ENCODE measurements at places on chromosomes 2 and 18.

DNA sequence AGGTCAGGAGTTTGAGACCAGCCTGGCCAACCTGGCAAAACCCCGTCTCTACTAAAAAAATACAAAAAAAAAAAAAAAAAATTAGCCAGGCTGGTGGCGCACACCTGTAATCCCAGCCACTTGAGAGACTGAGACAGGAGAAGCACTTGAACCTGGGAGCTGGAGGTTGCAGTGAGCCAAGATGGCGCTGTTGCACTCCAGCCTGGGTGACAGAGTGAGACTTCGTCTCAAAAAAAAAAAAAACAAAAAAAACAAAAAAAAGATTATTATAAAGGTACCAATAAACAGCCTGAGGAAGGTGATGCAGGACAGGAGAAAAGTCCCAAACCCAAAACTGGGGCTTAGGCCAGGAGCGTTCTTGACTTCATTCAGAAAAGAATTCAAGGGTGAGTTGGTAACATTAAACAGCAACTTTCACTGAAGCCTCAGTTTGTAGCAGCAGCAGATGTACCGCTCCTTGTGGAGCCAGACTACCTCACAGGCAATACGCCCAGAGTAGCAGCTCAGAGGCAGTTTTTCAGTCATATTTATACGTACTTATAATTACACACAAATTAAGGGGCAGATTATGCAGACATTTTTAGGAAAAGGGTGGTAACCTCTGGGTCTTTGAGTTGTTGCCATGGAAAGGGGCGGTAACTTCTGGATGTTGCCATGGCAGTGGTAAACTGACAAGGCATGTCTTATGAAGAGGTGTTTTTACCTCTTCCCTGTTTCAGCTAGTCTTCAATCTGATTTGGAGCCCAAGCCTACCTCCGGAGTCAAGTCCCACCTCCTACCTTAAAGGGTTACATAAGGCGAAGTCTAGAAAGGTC lies 1596.6 kb upstream of the CELF4 start:
- DNase-seq, result no peak

DNA sequence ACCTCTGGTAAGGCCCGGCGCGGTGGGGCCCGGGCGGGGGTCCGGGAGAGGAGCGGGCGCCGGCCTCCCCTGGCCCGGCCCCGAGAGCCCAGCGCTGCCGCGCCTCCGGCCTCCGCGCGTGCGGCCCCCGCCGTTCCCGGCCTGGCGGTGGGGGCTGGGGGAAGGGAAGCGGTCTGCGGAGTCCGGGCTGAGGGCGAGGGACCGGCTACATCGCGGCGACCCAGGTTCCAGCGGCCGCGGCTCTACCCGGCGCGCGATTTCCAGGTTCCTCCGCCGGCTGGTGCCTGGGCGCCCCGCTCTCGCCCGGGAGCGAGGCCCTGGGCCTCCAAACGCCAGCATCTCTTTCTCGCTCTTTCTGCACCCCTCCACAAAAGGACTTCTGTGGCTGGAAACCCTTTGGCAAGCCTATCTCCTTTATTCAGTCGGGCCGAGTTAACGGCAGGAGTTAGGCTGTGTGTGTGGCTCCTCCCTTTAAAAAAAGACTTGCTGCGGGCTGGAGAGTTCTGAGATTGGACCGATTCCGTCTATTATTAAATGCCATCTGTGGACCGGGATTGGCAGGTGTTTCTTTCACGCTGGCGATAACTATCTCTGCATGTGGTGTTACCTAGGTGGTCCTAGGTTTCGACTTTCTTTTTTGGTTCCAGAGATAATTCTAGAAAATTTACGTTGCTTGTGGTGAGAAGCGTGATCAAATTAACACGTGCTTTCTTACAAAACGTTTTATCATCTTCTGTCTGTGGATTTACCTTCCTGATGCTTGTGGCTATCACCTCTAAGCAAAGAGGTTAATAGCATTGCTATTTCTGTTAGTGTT lies 592 bp downstream of the ME2 start:
- DNase-seq, result peak; percentile 34

DNA sequence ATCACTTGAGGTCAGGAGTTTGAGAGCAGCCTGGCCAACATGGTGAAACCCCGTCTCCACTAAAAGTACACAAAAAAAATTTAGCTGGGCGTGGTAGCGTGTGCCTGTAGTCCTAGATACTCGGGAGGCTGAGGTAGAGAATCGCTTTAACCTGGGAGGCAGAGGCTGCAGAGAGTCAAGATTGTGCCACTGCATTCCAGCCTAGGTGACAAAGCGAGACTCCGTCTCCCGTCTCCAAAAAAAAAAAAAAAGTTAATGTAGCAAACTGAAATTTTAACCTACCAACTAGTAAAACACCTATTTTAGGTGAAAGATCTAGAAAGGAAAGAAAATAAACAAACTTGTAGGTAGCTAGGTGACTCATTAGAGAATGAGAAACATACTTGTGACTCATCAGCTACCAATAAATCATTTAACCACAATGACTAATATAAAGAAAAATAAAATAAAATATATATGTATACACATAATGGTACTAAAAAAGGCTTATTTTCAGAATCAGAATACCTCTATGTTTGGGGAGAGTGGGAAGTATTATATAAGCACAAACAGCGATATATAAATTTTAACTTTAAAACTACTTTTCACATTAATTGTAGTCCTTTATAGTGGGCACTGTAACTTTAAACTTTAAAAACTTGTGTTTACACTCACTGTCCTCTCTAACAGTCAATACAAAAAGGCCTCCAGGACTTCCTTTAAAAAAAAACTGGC lies 36.6 kb downstream of the DARS1 start:
- DNase-seq, result no peak

- DNase-seq, result no peak
Observed at GRCh38 chr2:139465789-139466188, 685.6 kb upstream of the NXPH2 start.

- no peak for DNase-seq
Observed at GRCh38 chr2:222866358-222866960, 5.6 kb downstream of the ACSL3 start.

- DNase-seq, result no peak
Observed at GRCh38 chr2:88967844-88968243, 276.4 kb downstream of the RPIA start.

DNA sequence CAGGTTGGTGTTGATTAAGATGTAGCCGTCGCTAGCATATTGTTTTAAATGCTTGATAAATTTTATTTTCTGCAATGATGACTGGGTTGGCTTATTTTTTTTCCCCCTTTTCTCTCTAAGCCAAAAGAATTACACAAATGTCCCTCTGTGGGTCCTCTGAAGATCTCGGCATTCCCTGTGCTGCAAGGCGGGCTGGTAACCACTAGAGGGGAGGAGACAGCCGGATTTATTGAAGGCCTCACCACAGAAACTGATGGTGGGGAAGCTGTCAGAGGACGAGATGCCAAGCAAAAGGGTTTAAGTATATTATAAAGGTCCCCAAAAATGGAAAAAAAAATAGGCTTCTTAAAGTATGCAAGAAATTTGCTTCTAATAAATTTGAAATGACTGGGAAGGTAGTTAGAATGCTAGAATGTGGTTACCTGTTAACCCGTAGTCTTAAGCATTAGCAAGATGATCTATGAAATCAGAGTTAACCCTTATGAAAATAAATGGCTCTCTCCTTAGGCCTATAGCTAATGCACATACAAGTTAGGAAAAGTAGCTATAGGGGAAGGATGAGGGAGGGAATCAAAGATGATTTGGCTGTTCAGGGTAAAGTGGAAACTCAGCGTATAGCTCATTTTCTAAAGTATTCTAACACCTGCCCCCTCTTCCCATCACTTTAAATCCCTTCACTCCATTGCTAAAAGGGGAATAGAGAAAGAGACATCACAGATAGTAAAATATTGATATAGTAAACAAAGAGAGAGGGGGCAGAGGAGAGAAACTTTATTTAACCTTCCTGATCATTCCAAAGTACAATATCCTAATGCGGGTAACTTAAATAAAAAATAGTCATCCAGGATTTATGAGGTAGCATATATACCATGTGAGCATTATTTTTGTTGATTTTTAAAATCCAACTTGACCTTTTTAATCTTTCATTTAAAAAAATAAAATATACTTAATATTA lies 894.5 kb upstream of the POU3F3 start:
- peak; percentile 65 for DNase-seq

DNA sequence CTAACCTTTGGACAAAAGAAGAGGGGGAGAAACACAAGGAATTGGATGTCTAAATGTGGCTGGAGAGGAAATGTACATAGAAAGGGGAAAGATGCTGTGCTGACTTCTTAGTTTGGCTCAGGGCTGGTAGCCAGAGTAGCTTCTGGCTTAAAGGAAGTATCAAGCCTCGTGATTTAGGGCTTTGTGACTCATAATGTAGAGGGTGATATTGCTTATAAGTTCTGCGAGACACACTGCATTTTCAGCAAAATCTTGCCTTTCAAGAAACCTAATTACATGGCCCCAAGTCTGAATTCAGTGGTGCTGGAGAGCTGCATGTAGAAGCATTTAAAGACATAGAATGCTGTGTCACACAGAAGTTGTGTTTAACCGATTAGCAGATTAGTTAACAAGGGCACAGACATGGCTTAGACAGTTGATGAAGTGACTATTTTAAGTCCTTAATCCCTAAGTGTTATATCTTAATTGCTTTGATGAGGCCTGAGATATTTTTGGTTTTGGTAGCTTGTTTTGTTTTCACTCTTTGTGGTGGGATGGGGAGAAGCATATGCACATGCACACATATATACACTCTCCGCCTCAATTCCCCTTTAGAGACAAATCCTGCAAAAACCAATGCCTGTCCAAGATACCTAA lies 66.4 kb downstream of the EPAS1 start:
- DNase-seq, result no peak

DNA sequence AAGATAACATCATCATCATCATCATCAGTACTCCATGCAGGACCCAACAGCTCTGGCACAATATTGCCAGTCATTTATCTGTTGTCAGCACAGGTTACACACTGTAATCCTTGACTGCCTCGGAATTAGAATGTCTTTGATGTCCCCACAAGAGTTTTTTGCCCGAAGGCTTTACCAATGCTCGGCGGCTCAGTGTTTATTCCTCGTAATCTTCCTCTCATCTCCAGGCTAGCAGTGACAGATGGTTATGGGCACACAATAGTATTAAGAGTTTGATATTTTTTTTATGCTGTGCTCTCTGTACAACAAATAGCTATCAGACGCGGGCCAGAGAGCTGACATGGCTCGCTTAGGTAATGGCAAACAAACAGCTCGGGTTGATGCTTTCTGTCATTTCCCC lies 515.2 kb downstream of the ZEB2 start:
- DNase-seq, result no peak

DNA sequence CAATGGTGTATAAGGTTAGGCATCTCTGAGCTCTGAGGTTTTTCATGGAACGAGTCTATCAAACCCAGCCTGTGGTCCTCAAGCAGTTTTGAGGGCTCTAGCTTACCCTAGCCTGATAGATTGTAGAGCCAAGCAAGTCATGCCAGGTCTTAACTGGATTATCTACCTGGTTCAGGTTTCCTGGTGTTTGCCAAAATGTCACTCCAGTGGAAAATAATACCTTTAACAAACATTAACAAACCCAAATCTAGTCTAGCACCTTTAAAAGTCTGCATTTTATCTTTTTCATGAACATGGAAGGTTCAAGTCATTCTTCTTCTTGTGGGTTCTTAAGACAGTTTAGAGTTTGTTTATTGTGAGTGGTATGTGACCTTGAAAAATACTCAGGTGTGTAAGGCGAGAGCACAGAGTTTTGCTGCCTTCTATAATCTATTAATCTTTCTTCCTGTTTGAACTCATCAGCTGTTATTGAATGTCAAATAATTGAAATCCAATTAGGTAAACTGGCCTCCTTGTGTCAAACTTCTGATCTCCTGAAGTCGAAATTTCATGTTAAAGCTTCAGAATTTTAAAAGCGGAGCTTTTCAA lies 13.4 kb upstream of the ADGRF3 start:
- DNase-seq, result no peak

GRCh38 chr2:70126413-70126812 lies 39.1 kb downstream of the PCBP1 start:
- no peak for DNase-seq

GRCh38 chr2:240139666-240140393 lies 628 bp downstream of the OTOS start:
- DNase-seq, result no peak

GRCh38 chr2:66582987-66583880 lies 148.3 kb downstream of the MEIS1 start:
- DNase-seq, result no peak

GRCh38 chr2:128635361-128635900 lies 316.8 kb upstream of the HS6ST1 start:
- no peak for DNase-seq

DNA sequence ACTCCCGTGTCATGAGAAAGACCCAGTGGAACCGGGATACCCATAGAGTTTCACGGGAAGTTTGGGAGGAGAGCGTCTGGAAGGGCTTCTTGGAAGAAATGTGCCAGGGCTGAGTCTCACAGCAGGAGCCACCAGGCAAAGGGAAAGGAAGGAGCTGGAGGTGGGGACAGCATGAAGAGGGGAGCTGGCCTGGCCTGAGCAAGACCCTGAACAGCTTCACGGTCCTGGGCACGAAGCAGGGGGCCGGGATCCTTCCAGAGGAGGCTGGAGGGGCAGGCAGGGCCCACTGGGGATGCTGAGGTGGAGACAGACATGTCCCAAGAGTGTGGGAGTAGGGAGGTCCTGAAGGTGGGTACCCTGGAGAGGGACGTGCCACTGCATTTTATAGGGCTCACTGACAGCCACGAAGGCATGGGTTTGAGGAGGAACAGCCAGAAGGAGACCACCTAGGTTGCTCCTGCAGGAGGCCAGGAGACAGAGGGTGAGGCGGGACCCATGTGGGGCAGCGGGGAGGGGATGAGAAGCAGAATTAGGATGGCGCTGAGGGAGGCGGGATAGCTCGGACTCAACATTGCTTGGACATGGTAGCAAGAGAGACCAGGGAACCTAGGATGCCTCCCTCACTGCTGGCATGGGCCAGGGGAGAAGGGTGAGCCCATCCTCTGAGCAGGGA lies 168.1 kb upstream of the ID2 start:
- DNase-seq, result no peak

- DNase-seq, result no peak
Observed at GRCh38 chr2:137879121-137879520, 85.2 kb upstream of the HNMT start.

- no peak for DNase-seq
Observed at GRCh38 chr2:3195641-3196476, 181.8 kb downstream of the EIPR1 start.

- DNase-seq, result no peak
Observed at GRCh38 chr2:43777306-43777926, 3.6 kb downstream of the DYNC2LI1 start.

Data from NCI-H526 (cell line).